ENCODE measurements at places on chromosomes 7 and 10.

GRCh38 chr7:44144968-44145478 lies 3.9 kb upstream of the MYL7 start:
- DNase-seq = no peak

GRCh38 chr7:143493751-143494150 lies 16.1 kb downstream of the TAS2R41 start:
- DNase-seq = no peak

- no peak for DNase-seq
Observed at GRCh38 chr7:73682745-73683055, 553 bp downstream of the DNAJC30 start.

- no peak for DNase-seq
Observed at GRCh38 chr7:151735186-151735850, 141.6 kb downstream of the PRKAG2 start.

DNA sequence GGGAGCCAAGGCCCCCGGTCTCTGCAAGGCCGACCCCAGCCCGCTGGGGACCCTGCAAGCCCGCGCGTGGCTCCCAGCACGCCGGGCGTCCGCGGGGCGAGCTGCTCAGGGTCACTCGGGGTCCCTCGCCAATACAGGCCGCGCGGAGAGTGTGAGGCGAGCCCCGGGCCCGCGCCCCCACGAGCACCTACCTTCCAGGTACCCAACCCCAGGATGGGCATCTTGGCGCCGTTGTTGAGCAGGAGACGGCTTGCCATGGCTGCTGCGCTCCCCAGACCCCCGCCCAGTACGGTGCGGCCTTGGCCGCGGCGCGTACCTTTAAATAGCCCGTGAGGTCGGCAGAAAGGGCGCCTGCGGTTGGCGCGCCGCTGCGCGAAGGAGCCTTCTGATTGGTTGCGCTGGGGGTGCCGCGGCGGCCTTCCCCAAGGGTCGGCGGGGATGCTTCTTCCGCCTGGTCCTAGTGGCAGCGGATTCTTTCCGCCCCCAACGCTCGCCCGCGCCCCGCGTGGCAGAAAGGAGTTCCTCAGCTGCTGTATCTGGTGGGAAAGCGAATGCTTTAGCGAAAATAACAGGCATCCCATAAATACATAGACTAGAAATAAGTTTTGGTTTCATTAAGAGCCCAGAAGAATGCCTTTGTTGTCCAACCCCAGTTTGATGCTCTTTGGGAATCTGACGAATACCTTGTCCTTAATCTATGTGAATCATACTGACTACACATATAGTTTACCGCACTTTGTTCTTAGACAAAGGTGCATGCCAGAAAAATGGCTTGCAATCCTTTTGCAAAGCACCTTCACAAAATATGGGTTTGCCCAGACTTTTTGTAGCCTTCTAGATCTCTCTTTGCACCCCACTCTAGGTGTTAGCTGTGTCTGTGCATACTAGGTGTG lies at the start of gene AKR1B1:
AKR1B1 (minus strand) TSS at position 295 of the 893 bp plus-strand sequence; CDS start at position 257, 38 bp downstream.
- peak; percentile 78 for DNase-seq

GRCh38 chr10:32889631-32890212 lies 68.3 kb downstream of the ITGB1 start:
- no peak for DNase-seq

DNA sequence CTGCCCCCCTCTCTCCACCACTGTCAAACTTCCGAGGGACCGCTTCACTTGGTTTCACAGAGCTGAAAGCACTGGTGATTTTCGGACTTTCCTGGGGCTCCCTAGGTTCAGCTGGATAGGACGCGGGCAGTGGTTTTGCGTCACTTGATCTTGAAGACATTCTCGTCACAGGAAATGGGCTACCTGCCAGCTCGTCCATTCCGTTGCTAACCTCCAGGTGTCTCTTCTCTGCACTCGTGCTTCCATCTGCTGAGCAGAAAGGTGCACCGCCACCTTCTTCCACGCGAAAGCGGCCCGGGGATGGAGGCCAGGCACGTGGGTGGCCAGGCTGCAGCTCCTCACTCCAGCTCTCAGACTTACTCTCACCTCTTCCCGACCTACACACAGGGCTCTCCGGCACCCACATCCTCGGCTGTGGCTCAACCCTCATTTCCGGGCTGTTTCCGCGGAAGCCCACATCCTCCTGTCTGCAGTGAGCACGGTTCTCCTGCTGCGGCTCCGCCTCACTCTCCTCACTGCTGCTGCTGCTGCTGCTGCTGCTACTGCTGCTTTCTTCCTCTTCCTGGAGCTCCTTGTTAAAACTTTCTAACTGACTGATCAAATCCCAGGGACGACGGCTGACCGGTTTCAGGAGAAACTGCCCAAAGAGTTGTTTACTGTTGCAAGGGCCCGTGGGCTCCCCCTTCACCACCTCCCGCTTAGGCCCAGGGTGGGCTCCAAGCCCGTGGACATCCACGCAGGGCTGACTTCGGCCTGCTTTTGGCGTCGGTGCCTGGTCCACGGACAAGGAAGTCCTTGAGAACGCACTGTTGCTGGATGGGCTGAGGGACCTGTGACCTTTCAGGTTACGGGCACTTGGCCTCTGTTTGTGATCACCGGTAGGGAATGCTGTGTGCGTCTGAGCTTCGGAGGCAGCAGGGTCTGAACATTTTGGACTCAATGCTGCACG lies 32.1 kb downstream of the JCAD start:
- DNase-seq = peak; percentile 71

DNA sequence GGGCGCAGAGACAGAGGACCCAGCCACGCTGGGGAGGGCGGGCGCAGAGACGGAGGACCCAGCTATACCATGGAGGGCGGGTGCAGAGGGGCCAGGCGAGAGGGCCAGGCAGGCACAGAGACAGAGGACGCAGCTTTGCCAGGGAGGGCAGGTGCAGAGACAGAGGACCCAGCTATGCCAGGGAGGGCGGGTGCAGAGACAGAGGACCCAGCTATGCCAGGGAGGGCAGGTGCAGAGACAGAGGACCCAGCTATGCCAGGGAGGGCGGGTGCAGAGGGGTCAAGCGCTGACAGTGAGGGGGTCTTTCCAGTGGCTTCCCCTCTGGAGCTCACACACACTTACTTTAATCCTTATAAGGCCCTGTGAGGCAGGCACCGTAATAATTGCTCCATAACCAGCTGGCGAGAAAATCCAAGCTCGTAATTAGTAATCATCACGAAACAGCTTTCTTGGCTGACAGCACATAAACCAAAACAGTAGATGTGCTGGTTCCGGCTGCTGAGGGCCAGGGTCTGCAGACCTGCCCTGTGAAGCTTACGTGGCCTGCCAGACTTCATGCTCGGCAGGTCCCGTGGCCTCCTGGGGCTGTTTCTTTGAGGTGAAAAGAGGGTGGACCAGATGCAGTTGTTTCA lies 137.2 kb downstream of the VIPR2 start:
- no peak for DNase-seq

DNA sequence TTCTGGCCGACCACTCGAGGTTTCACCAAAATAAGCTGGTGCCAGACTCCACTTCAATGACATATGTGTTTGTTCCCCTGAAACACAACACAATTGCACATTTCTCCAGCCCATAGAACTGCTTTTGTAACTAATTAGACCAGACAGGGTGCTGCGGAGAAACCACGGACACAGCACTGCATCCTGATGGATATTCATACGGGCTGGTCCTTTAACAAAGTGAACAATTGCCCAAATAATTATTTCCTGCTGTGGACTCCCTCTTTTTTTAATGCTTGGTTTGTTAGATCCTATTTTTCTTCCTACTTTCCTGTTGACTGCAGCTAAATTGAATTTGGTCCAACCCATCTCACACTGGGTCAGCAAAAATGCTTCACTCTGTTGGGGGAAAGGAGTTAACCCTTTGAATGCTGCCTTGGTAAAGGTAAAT lies 198.6 kb upstream of the BMPER start:
- DNase-seq = no peak

DNA sequence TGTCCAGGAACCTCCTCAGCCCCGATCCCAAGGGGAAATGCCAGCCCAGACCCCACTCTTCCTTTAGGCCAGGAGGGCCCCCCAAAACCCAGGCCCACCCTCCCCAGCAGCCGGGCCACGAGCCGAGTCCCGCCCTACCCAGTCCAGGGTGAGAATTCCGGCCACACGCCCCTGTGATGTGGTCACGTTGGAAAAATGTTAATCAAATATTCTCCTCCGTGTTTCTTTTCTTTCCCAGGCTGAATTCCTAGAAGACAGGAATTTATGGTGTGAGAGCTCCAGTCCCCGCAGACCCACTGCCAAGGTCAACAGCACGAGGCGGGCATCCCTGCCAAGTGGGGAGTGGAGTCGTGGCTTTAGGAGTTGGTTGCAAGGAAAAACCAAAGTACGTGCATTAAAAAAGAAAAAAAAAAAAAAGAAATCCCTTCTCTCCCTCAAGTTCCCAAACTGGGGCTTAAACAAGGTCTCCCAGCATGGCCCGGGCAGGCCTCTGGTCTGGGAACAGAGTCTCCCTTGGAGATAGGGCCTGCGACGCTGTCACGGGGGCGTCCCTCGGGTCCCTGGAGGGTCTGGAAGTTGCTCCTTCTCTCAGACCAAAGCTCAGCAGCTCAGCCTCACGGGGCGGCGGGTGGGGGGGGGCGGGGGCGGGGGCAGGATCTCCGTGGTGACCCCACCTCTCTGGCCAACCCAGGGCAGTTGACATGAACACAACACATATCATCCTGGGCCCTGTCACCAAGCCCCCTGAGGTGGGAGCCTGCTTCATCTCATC lies 28.1 kb upstream of the ELN start:
- DNase-seq = no peak

GRCh38 chr10:127154831-127155620 lies 41.4 kb downstream of the INSYN2A start:
- DNase-seq = no peak

GRCh38 chr7:131095346-131095745 lies 232.3 kb upstream of the MKLN1 start:
- no peak for DNase-seq

- no peak for DNase-seq
Observed at GRCh38 chr10:58266003-58266825, 1.5 kb downstream of the IPMK start.

GRCh38 chr7:155818154-155818819 lies 6.0 kb upstream of the SHH start:
- no peak for DNase-seq

DNA sequence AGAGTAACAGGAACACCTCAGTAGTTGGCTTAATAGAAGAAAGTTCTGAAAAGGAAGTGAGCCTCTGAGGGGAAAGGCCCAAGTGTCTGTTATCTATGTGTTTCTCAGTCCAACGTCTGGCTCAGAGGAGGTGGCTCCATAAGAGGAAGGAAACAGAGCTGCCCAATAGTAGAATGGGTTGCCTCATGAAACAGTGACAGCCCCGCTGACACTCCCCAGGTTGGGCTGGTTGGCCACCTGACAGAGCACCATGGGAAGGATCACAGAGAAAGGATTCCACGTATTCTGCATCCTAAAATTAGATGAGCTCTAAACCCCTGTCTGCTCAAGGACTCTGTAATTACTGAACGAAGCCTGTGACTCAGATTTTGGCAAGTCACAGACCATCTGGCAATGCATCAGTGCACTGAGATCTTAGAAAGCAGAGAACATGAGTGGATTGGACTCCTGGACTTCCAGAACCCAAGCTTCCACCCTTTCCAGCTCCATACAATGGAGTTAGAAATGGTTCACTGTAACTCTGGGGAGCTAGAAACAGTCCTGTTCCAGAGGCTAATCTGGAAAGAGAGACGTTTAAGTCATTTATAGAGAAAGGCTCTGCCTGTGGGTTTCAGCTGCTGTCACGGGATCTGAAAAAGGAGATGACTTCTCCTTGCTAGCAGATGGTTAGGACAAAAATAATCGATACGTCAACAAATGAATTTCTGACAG lies 2.9 kb downstream of the PKD2L1 start:
- no peak for DNase-seq

- no peak for DNase-seq
Observed at GRCh38 chr7:105724688-105725087, 143.4 kb upstream of the EFCAB10 start.

DNA sequence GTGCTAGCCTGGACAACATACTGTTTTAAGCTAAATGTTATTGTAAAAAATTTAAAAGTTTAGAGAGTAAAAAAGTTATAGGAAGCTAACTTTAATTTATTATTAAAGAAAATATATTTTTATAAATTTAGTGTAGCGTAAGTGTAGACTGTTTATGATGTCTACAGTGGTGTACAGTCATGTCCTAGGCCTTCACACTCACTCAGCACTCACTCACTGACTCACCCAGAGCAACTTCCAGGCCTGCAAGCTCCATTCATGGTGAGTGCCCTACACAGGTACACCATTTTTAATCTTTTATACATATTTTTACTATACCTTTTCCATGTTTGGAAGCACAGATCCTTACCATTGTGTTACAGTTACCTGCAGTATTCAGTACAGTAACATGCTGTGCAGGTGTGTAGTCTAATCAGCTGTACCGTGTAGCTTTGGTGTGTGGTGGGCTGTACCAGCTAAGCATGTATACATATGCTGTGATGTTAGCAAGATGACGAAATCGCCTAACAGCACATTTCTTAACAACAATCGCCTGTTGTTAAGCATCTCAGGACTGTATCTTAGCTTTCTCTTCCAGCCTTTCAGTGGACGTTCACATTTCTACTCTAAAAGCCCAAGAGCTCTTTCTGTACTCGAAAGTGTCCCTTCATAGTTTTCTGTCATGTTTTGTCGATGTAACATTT lies 12.5 kb downstream of the RNF32 start:
- no peak for DNase-seq

- DNase-seq = no peak
Observed at GRCh38 chr7:80873140-80873539, 45.7 kb downstream of the SEMA3C start.

DNA sequence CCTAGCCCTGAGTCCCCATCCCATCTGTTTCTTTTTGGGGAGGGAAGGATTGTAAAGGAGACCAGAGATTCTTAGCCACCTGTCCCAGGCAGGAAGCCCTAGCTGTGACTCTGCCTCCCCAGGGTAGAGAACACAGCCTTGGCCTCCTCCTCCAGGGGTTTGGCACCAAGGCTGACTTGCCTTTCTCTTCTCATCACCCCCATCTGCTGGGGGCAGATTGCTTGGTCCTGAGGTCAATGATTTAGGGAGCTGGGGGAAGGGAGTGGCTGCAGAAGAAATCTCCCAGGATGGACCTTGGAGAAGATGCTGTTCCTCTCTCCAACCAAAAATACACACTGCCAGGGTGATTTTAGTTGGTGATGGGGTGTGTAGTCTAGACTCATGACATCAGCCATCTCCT lies 2.6 kb upstream of the MNX1 start:
- no peak for DNase-seq

DNA sequence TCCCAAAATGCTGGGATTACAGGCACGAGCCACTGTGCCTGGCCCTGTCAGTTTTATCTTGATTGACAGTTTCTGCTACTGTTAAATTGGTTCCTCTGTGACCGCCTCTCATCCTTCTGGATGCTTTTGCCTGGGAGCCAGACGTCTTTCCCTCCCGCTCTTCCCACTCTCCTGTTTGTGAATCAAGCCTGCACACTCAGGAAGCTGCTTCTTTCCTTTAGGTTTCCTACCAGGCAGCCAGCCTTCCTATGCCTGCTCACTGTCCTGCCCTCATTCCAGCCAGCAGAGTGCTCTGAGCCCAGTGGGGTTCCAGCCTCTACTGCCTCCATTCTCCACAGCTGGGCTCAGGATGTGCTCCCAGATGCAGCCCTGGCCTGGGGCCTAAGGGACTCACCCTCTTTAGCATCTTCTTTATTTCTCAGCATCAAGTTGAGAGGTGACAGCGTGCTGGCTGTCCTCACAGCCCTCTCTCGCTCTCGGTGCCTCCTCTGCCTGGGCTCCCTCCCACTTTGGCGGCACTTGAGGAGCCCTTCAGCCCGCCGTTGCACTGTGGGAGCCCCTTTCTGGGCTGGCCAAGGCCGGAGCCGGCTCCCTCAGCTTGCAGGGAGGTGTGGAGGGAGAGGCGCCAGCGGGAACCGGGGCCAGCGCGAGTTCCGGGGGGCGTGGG lies 5.1 kb downstream of the SH2D4B start:
- DNase-seq = no peak

GRCh38 chr10:17510242-17510908 lies 56.0 kb upstream of the ST8SIA6 start:
- DNase-seq = no peak

GRCh38 chr10:15419279-15419874 lies 48.3 kb upstream of the FAM171A1 start:
- DNase-seq = no peak

All from activated T-helper 1 cell treated with anti-CD3 and anti-CD28 coated beads, Interleukin-2, amount 50 U/mL, for 16 hours (primary cell).